ENCODE measurements at places on chromosomes 12 and 14.

- no peak for DNase-seq
Observed at GRCh38 chr12:71664411-71665089, 449 bp downstream of the THAP2 start.

DNA sequence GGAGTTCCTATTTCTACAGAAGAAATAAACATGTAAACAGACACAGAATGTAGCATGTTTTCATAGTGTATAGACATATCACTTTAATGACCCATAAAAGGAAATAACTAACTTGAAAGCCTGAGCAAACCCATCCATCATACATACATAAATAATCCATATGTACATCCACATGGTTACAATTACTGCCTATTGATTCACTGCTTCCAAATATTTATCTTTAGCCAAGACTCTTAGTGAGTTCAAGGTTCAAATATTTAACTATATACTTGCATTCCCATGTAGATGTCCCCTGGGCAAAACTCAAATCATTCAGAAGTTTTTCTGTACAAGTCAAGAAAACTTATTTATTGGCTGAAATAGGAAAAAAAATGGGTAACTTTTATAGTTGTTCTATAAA is 95.4 kb downstream of the CCER1 start:
- DNase-seq: no peak

DNA sequence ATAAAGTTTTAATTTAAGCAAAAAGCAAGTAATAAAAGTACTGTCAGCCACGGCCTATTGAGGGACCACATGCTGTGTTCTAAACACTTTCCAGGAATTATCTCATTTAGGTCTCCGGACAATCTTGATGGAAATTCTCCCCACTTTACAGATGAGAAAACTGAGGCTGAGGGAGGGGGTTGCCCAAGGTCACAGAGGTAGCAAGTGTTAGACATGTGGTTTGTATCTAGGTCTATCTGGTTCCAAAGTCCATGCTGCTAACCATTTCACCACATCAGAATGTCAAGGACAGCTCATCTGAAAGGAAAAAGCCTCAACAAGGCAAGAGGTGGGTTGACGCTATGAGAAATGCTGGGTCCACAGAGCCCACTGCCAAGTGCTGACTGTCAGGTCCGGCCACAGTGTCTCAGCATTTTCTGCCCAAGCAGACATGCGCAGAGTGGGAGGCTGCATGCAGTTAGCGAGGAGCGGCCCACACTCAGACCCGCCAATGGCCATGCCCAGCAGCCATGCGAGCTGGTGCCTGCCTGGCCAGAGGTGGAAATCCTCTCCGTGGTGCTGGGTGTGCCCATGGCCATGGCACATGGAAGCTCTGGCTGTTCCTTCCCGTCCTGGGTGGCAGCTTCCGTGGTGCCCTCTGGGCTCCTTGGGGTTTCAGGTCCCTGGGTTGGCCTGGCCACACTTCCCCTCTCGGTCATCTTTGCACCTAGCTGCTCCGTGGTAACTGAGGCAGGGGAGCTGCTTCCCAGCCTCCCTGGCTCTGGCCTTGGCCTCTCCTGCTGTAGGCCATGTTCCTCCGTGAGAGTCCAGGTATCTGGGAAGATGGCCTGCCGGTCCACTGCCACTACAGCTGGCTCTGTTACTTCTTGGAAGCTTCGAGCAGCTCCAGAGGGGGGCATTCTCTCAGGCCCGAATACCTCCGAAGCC is 18.0 kb upstream of the RPLP0 start:
- DNase-seq: no peak

DNA sequence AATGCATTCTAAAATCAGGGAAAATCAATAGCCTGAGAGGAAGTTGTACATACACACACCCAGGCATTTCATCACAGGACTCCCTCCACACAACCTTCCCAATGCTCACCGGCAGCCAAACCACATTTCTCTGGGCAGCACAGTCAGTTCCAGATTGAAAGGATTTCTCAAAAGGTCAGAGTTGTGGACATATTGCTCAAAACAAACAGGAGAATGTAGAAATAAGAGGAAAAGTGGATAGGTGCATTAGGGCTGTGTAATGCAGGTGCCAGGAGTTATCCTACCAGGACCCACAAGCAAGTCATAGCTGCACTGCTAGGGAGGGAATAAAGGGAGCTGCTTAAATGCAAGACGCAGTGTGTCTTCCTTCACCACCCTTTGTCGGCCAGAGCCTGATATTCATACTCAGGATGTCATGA is 62.9 kb downstream of the GCH1 start:
- DNase-seq: no peak

- peak; percentile 26 for DNase-seq
Observed at GRCh38 chr14:64760146-64760755, 56.0 kb downstream of the PLEKHG3 start.

DNA sequence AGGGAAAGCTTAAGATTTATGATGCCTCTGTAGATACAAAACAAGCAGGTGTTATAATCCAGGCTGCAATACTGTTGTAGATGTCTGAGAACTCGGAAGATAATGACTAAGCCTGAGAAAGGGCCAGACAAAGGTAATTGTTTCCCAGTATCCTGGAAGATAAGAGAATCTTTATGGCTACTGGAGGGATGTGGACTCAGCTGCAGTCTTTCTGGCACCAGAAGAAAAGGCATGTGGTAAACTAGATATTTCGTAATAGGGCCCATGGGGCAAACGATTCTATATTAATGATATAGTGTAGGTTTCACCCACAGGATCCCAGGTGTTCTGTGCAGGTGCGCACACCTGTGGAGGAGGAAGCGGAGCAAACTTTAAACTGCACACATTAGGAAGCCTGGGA is 9.2 kb upstream of the APOLD1 start:
- DNase-seq: no peak

DNA sequence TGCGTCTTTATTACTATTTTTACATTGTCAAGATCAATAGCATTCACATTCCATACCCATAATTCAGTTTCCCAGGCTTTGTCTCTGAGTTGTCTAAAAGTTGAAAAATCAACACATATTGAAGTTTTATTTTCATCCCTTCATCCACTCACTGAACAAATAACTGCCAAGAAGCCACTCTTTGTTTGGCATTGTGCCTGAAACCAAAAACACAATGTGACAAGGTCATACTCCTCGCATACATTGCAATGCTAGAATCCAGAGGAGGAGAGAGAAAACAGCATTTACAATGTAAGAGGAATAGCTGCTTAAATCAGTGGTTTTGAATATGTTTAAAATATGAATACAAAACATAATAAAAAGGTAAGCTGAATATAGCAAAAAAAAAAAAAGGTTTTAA is 71.8 kb downstream of the CCDC60 start:
- DNase-seq: no peak

GRCh38 chr14:50354527-50354926 is 42.2 kb downstream of the CDKL1 start:
- no peak for DNase-seq

DNA sequence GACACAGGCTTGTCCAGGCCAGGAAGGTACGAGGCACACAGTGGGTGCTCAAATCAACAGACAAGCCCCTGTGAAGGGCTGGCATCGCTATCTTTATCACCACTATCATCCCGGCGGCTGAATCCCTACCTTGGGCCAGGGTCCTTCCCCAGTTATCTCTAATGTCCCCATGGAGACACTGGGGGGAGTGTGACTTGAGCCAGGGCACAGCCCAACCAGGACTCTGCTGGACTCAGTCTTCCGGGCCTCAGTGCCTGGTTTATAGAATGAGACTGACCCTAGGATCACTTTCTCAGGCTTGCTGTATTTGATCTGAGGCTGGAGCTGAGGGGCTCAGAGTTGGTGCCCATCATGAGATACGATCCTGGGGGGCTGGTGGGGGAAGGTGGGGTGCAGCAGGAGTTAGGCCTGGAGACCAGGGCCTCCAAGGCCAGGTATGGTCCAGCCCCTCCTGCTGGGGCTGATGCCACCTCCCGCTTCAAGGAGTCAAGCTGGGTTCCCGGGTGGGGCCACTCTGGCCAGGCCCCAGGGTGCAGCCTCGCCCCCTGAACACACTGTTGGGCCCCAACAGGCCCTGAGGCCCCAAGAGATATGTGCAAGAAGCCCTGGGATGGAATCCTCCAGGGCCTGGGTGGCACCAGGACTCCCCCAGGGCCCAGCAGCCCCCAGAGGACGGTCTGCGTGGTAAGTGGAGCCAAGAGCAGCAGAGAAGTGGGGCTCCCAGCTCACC is 11.8 kb downstream of the BEGAIN start:
- no peak for DNase-seq

- no peak for DNase-seq
Observed at GRCh38 chr14:36619853-36620252, 37.4 kb upstream of the NKX2-8 start.

DNA sequence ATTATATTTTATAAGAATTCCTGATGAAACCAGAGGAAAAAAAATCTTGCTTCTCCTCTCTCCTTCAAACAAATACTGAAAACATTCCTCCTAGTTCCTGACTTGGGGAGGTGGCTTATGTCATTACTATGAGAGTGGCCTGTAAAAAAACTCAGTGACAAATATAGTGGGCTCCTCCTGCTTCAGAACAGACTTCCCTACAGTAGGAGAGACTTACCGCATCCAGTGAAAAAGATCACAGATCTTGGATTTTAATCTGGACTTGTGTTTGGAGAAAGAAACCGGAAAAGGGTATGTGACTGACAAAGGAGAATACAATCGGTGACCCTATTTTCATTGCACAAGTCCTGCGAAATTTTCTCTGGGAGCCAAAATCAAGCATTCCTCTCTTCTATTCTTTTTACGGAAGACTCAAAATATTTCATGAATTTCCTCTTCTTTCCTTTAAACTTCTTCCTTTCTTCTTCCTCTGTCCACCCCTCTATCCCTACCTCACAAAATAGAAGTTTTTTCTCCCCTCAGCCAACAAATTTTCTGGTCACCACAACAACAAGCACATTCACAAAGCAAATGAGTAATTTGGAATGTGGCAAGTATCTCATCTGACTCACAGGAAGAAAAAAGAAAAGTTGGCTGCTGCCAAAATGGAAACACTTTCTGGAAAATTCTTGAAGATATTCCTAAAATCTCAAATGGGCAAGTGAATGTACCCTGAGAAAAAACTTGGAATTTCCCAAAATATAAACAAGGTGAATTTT is 185.1 kb upstream of the CDKN3 start:
- DNase-seq: no peak

DNA sequence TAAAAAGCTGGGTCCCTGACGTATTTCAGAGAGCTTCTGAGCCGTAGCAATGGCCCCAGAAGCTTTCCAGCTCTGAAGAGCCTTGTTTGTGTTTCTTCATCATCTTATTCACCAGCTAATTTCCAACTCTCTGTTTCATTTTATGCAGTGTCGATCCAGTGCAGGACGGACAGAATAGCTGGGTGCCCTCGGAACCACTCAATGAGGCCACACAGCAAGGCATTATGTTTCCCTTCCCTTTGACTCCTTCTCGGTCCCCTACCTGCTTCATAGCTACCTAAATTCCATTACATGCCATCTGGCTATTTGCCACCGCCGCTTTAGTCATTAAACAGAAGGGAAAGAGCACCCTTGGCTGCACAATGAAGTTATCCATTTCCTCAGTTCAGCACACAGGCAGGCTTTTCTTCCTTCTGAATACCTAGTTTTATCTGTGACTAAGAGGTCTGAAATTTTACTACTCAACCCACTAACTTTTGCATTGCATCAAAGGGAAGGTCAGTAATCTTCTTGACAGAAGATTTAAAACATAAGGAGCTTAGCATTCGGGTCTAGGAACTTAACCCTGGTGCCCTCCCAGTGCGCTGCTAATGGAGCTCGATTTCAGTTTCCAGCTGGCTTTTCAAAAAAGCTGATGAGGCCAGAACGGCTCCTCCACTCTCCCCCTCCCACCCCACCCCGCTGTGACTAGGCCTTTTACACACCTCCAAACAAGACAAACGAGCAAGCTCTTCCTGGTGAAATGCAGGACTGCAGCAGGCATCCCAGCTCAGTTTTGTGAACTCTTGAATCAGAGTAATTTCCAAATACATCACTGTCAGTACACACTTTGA is 176.8 kb downstream of the GXYLT1 start:
- no peak for DNase-seq

GRCh38 chr14:93136009-93136408 is 20.3 kb upstream of the ITPK1 start:
- DNase-seq: no peak

- no peak for DNase-seq
Observed at GRCh38 chr14:28142400-28143015, 624.1 kb upstream of the FOXG1 start.

DNA sequence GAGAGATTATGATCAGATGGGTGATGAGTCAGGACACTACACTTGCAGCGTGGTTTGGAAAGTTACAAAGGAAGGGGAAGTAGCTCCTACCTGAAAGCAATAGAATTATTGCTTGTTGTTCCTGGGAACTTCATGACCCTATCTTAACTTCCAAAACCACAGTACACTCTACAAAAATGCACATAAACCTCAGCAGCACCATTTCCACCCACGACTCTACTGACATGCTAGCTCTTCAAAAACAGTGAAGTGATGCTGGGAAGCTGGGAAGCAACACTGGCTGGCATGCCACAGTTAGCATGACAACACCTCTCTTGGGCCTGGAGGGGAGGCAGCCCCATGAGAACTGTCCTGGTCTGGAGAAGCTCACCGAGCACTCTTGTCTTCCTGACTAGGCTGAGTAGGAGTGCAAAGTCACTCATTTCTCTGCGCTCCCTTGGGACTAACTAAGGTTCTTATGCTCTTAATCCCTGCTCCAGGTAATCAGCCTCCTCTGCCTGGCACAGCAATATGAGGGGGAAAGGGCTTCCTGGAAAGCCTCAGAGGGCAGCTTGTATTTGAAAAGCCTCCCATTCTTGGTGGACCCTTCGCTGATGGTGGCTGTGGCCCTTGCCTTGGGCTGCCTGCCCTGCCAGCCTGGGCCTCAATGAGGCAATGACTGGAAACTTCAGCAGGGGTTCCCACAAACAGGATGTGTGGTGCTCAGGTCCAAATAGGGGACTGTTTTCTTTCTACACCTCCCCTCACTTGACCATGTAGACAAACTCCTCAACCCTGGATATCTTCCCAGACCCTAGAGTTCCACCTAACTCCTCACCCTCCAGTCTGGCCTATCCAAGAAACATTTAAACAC is 1.2 kb downstream of the KRT3 start:
- no peak for DNase-seq
